Mesangial cell (primary cell): ENCODE measurements at places on chromosomes 5 and 9. TPM values are rescaled to one million over a fixed set of nuclear protein-coding genes. Genes with fewer than 3 reads are reported as not detected.

Gene BTNL8
- total RNA-seq = not detected in 2 replicates

Gene RFX3
- 1.8 and 3.8 TPM in 2 replicates for total RNA-seq

Gene PITX1
- under 0.01 TPM in 1 of 2 replicates, not detected in the other for total RNA-seq

Gene MORN5
- total RNA-seq = not detected in 2 replicates

Gene ATP10B
- not detected in 2 replicates for total RNA-seq

Gene CCDC183
- total RNA-seq = 0.25 TPM in 1 of 2 replicates, not detected in the other

Gene RNF38
- total RNA-seq = 11.1 and 18.4 TPM in 2 replicates

Gene PPP2R2B
- 6.7 and 11.5 TPM in 2 replicates for total RNA-seq

Gene DPYSL3
- 238 and 275 TPM in 2 replicates for total RNA-seq

Gene ARHGEF28
- 32.4 and 59.5 TPM in 2 replicates for total RNA-seq

Gene SAXO1
- total RNA-seq = 0.51 TPM in 1 of 2 replicates, not detected in the other

Gene OR13C9
- total RNA-seq = not detected in 2 replicates

Gene KIF4B
- not detected in 2 replicates for total RNA-seq

Gene TNPO1
- total RNA-seq = 73.9 and 113 TPM in 2 replicates

Gene MYOT
- total RNA-seq = not detected in 2 replicates

Gene IL13
- not detected in 2 replicates for total RNA-seq

Gene SLCO6A1
- not detected in 2 replicates for total RNA-seq

Gene LCN2
- 1.9 TPM in 1 of 2 replicates, not detected in the other for total RNA-seq

Gene CA9
- 0.13 and 0.16 TPM in 2 replicates for total RNA-seq

Gene PKD2L2
- not detected in 2 replicates for total RNA-seq

Gene IFNK
- total RNA-seq = not detected in 2 replicates

Gene OR1J1
- not detected in 2 replicates for total RNA-seq

Gene MRPS2
- total RNA-seq = 67.8 and 85.9 TPM in 2 replicates

Gene BAAT
- 0.13 and 0.16 TPM in 2 replicates for total RNA-seq

Gene PTPRD
- 10.4 and 34.5 TPM in 2 replicates for total RNA-seq

Gene SPATA31E1
- total RNA-seq = not detected in 2 replicates

Gene WNK2
- 0.13 and 0.33 TPM in 2 replicates for total RNA-seq

Gene RNF20
- 10.3 and 10.9 TPM in 2 replicates for total RNA-seq

Gene OCLN
- 6.0 and 16.5 TPM in 2 replicates for total RNA-seq

Gene SYNPO
- total RNA-seq = 4.1 and 11.0 TPM in 2 replicates
